Epithelial cell of prostate (primary cell): ENCODE measurements at places on chromosomes 11 and 22.

- DNase-seq, result no peak
Observed at GRCh38 chr11:96863520-96863919, 473.7 kb downstream of the JRKL start.

- DNase-seq, result no peak
Observed at GRCh38 chr11:122242731-122243130, 126.7 kb upstream of the BLID start.

DNA sequence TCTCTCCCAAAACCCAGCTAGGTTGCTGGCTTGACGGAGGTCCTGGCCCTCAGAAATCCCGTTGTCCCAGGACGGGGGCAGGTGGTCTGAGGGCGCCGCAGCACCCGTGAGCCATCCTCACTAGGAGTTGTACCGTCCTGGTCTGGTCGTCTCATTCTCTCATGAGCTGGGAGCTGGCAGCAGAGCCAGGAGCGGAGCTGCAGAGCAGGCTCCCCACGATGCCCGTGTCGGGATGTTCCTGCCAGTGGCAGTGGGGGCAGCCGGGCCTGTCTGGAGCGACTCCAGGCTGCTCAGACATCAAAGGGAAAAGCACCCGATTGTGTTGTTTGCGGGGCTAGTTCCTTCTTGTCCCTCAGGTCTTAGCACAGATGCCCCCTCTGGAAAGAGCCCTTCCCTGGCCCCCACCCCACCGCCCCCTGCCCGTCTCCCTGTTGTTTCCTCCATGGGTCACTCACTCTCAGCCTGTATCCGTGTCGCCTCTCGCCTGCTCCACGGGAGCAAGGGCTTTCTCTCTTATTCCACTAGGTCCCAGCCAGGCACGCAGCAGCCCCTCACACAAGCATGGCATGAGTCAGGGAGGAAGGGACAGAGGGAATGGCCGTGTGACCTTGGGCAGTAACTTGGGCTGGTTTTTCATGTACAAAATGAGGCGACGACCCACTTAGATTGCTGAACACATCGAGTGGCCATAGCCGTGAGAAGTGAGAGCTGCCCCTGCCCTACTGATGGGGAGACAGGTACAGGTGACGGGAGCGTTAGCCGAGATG lies 23.2 kb upstream of the MGAT3 start:
- DNase-seq, result no peak

GRCh38 chr11:119483881-119484371 lies 61.0 kb upstream of the THY1 start:
- no peak for DNase-seq

GRCh38 chr22:32528984-32529982 lies 54.7 kb downstream of the FBXO7 start:
- peak; percentile 18 for DNase-seq

- no peak for DNase-seq
Observed at GRCh38 chr11:118223992-118224391, 819 bp downstream of the JAML start.

DNA sequence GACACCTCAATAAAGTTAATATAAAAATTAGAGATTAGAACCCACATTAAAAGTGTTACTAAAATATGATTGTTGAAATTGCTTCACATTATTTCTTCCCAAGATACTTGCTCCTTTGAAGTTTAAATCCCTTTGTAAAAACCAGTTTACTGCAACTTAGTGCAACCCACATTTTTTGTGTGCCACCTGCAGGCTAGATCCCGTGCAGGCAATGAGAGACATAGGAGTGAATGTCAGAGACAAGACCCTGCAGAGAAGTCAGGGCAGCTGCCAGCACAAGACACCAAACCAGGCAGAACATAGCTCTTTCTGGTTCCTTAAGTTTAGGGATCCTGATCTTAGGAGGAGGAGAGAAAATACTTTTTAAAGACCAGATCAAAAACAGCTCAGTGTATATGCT lies 142.8 kb upstream of the MTNR1B start:
- no peak for DNase-seq

DNA sequence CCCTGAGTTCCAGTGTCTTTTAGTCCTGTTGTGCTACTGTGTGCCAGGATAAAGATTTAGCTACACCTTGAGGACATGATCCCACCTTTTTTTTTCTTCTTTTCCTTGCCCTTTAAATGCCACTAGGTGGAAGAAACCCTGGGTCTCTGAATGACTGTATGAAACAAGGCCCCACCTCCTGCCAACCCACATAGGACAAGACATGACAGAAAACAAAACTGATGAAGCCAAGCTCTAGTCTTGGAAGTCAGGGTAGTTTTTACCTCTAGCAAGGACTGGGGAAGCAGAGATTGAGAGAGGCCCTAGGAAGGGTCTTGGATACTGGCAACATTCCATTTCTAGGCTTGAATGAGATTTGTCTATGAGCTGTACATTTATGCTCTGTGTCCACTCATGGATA lies 410.7 kb downstream of the MIAT start:
- DNase-seq, result no peak

DNA sequence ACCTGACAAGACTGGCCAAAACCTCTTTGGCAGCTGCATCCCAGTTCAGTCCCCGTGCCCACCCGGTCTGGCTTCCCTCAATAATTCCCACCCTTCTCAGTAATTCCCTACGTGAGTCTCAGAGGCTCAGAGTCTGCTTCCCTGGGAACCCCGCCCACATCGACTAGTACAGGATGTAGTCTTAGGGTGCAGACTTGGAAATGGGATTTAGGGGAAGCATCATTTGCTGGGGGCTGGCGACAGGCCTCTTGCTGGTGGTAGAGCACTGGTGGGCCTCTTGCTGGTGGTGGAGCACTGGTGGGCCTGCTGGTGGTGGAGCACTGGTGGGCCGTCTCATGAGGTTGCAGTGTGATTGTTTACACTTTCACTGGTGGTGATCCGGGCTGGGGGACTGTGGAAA lies 199.5 kb upstream of the B3GAT1 start:
- DNase-seq, result no peak

DNA sequence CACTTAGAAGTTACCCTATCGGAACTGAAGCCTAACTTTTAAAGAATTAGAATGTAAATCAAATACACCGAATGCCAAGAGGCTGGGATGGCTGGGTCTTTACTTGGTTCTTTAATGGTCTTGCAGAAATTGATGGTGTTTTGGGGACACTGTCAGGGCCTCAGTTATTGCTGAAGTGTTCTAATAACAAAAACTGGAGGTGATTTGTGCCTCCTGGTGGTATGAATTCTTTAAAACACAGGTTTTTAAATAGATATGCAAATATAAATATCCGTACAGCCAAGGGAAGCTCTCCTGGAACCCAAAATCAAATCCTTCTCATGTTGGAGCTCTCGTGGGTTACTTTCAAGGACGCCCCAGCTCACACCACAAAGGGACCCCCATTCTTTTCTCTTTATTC lies 19.3 kb upstream of the TMPRSS5 start:
- no peak for DNase-seq

DNA sequence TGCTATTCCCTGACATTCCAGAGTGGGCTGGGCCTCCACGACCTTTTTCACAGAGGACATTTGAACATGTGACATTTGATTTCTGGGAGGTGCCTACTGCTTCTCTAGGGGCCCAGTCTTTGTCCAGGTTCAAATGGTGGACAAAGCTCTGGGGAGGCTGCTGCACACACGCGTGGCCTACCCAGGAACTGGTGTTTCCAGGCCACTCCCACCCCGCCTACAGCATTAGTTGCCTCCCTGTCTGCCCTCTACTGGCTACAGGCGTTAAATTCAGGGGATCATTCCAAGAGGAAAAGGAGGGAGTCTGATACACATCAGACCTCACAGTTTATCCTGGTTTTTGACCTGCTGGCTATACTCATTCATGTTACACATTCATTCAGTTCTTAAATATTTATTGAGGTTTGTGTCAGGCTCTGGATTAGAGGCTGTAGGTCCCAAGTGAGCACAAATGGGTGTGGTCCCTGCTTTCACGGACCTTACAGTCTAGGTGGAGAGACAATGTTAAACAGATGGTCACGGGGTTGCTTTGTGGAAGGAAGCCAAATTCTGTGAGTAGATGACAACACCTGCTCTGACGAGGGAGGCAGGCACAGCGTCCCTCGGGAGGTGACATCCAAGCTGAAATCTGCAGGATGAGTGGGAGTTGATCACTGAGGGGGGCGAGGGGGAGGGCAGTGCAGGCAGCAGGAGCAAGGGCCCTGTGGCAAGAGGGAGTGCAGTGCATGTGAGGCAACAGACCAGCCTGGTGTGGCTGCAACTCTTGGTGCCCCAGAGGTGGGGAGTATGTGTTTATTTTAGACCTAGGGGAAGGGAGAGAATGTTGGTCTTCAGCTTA lies 11.8 kb downstream of the TUB start:
- no peak for DNase-seq
